ENCODE measurements at places on chromosomes 13 and 19.
A peak's percentile ranks its signal among the peaks of the same experiment; 100 is the strongest.

GRCh38 chr19:5627395-5627904, 4.6 kb downstream of the SAFB start:
- peak; percentile 24 for DNase-seq

GRCh38 chr13:104327211-104327610, 1261.0 kb upstream of the SLC10A2 start:
- no peak for DNase-seq

DNA sequence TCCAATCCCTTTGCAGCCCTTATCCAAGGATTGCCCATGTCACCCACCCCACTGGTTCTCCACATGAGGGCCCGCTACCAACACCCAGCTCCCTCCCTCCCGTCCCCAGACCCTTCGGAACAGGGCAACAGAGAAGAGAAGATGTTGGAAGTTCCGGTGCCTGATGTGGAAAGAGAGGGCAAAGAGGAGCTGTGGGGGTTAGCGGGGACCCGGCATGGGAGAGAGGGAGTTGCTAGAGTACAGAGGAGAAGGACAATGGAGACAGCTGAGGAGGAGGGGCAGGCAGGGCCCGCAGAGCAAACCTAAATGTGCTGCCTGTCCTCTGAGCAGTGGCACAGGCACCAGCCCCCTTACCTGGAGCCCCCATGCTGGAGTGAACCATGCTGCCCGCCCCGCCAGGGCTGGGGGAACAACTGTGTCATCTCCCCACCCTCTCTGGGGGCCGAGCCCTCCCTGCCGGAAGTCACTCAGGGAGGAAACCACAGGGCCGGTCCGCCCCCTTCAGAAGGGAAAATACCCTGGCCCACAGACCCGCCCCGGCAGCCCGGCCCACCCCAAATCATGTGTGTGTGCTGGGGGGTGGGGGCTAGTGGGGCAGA, at the start of gene POU2F2:
Gene POU2F2, minus strand, starts transcription at position 417 of the 599 bp plus-strand sequence. Its CDS starts 35 bp downstream, at position 382.
- peak; percentile 91 for DNase-seq

DNA sequence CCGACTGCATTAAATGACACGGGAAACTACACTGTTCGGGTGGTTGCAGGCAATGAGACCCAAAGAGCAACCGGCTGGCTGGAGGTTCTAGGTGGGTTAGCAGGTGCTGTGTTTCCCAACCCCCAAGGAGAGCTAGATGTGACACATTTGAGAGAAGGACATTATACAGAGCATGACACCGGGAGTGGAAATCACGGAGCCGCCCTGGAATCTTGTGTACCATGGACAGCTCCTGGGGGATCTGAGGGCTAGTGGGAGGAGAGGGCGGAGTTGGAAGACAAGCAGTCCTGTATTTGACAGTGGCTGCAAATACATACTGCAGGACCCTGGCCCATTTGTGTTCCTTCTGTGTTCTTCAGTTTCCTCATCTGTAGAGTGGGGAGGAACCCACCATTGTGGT, 2.3 kb downstream of the CEACAM18 start:
- DNase-seq: no peak

DNA sequence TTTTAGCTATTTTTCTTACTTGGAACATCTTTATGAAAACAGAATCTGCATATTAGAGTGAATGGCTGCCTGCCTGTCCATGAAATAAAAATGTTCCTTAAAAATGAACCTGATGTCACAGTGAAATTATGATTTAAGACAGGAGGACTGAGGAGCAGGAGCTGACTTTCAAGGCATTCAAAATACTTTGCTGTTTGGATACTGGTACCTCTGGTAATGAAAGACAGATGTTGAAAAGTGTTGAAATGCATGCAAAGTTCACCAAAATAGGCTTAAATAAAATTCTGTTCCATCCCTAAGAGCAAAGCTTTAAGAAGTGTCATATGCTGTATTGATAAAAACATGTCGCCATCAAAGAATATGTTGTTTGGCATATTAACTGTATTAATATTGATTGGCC, 1.7 kb downstream of the ARHGEF7 start:
- no peak for DNase-seq

DNA sequence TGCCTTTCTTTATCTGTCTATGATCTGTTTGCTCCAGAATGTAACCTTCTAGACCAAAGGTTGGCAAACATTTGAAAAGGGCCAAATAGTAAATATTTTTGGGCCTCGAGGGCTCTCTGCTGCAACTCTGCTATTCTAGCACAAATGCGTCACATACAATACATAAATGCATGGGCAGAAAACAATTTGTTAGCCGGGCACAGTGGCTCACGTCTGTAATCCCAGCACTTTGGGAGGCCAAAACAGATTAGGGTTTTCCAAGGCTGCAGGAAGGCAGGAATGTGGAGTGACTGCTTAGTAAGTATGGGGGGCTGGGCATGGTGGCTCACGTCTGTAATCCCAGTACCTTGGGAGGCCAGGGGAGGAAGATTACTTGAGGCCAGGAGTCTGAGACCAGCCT, 21.9 kb upstream of the EVI5L start:
- DNase-seq: no peak

- DNase-seq: no peak
These were observed 202.1 kb downstream of the TBC1D4 start for GRCh38 chr13:75279834-75280369.

Data from CD4-positive, alpha-beta T cell treated with Interleukin-2 at 100 ng/mL for 4 hours (primary cell).